ENCODE measurements at places on chromosomes 2 and 18.

DNA sequence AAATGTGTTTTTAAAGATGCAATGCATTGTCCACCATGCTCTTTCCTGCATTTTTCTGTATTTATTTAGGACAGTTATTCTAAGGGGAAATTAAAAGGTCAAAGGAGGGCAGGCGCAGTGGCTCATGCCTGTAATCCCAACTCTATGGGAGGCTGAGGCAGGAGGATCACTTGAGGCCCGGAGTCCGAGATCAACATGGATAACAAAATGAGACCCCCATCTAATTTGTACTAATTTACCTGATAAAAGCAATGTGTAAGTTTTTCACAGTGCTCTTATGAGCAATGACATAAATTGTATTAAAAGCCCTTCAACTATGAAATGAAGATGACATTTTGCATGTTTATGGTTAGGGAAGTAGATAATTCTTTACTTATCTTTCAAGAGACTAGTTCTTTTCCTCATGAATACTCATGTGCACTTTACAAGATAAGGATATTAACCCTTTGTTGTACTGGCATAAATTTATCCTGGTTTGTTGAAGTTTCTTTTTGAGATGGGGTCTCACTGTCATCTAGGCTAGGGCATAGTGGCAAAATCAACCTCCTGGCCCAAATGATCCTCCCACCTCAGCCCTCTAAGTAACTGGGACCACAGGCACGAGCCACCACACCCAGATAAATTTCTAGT, 9.7 kb downstream of the HSBP1L1 start:
- no peak for DNase-seq

DNA sequence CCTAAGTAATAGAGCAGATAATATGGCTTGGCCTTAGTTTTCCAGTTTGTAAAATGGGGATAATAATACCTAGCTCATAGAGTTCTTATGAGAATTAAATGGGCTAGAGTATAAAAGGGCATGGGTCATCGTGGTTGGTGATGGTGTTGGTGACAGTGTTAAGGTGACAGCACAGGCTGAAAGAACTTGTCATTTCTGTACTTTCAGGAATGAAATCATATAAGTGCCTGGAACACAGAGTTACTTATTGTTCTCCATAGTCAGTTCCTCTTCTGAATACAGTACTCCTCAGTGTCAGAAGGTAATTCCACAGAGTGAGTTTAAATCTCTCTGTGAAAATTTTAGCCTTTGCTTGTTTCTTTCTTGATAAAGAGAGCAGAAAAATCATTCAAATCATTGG, 42.4 kb downstream of the KIF5C start:
- no peak for DNase-seq

DNA sequence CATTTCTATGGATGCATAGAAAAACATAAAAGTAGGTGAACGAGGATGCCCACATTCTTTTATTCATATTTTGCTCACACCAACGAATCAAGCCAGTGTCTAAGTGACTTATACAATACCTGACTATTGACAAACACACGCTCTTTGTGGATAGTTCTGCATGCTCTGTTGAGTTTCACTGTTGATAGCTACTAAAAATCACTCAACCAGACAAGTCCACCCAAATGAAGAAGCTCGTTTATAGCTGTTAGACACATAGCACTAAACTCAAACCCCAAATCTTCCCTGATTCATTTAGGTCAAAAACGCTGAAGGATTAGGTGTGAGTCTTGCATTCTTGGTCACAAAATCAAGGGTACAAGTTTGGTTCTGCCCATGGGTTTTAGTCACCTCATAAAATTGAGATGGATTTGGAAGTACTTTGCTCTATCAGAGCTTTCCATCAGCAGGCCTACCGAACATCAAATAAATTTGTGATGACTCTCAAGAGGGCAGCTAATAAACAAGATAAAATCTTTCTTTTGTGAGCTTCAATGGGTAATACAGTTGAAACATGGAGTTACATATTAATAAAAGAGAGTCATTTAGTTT, 92.7 kb upstream of the ETAA1 start:
- no peak for DNase-seq

GRCh38 chr2:228698963-228699362, 517.5 kb upstream of the SPHKAP start:
- DNase-seq: no peak

DNA sequence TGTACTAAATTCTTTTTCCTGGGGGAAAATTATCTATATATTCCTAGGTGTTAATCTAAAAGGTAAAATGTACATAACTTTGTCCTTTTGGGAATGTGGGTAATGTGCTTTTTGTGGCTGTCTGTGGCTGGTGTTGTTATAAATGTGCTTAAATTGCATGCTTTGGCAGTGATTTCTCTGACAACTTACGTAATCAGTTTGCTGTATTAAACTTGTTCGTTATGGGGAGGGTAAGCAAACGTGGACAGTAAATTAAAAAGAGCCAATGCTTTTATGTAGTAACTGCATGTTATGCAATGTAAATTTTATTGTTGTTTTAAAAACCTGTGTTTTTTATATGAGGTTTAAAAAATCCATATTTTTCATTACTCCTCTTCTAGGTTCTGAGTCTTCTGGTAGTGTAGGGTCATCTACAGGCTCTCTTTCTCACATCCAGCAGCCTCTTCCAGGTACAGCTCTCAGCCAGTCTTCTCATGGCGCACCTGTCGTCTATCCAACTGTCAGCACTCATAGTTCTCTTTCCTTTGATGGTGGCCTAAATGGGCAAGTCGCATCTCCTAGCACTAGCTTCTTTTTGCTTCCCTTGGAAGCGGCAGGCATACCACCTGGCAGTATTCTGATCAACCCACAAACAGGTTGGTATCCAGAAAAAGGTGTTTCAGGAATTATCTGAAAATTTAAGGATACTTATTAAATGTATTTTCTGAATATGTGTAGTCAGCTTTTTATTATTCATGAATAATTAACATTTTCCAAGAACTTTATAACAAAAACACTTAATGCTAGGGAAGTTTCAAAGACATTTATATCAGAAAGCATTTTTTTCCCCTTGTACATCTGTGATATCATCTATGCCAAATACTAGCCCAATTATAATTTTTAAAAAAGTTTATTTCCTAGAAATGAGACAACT, 100.2 kb upstream of the UBXN4 start:
- no peak for DNase-seq

DNA sequence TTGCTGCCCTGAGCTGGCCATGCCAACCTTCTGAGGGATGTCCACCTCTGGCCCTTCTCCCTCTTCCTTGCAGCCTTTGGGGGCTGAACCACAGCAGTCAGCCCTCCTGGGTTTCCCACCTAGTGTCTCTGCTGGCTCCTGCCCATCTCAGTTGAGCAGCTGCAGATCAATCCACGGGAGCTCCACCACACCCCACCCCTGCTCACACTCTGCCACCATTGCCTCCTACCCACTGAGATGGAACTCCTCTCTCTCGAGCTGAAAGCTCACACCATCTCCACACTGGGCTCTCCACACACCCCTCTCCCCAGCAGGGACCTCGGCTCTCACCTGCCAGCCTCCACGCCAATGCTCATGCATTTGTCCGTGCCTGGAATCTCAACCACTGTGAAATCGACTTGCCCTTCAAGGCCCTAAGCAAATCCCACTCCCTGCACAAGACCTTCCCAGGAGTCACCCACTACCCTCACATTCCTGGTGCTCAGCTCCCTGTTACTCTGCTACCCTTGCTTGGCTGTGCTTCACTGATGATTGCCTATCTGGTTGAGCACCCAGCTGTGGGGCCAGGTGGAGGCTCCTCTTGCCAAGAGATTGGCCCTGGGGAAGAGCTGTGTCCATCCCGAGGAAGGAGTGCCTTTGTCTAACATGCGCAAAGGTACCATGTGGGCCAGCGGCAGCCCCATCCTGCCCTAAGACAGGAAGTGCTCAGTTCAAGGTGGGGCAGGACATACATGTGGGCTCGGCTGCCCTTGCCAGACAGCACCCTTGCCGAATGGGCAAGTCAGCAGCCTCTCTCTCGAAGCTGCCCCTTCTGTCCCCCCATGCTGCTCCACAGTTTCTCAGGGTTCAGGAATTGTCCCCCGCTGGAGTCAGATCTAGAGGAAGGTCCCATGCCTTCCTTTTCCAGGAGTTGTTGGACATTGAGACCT, 208.7 kb downstream of the CYP26B1 start:
- DNase-seq: no peak

DNA sequence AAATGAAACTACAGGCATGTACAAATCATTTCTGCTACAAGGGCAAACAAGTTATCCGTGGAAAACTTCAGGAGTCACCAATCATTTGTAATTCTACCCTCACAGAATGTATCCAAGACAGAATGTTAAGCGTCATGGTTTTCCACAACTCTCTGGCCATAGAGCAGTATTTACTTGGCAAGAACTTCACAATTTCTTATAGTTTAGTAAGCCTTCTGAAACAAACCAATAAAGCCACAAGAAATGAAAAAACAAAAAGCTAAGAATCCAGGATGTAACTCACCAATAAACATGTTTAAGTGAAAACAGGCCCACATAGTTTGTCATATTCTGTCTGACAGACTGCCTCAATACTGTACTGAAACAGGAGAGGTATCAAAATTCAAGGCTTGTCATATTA, 70.3 kb downstream of the LNPK start:
- DNase-seq: no peak

DNA sequence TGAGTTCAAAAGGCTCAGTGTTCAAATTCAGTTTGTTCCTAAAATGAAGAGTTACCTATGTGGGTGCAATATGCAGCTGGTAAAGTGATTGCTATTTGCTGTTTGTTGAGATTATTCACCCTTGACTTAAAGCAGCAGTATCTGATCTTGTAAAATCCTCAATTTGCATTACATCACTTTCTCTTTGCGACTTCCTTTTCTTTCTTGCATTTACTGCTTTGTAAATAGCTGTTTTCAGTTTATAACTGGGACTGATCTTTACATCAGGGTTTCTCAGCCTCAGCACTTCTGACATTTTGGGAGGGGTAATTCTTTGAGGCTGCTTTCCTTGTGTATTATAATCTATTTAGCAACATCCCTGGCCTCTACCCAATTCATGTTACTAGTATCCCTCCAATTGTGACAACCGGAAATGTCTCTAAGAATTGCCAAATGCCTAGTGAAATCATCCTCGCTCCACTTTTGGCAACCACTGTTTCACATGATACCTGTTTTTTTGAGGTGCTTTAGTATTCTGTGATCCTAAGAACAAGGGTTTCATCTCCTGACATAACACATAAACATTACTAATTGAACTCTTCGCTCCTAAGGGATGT, 12.1 kb upstream of the ERCC3 start:
- DNase-seq: no peak

DNA sequence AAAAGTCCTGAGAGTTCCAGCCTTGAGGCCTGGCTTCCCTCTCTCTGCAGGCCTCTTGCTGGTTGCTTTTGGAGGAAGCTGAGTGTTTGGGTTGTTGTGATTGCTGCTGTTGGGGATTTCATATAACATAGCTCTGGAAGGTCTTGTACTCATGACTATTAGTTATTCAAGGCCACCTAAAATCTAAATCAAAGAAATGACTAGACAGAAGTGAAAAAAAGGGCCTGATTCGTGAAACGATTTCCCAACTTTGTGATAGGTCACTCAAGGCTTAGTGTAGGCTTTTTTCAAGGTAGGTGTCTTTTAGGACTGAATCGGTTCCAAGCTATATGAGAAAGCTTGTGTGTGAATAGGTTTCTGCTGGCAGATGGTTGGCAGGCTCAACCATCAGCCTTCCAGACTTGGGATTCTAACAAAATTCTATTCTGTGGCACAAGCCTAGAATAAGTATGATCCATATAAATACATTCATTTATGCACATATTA, 164.4 kb downstream of the FMNL2 start:
- DNase-seq: no peak

GRCh38 chr18:22223254-22223964, 54.0 kb downstream of the GATA6 start:
- DNase-seq: peak; percentile 89

GRCh38 chr2:130834091-130834930, 2.4 kb upstream of the ARHGEF4 start:
- DNase-seq: no peak

DNA sequence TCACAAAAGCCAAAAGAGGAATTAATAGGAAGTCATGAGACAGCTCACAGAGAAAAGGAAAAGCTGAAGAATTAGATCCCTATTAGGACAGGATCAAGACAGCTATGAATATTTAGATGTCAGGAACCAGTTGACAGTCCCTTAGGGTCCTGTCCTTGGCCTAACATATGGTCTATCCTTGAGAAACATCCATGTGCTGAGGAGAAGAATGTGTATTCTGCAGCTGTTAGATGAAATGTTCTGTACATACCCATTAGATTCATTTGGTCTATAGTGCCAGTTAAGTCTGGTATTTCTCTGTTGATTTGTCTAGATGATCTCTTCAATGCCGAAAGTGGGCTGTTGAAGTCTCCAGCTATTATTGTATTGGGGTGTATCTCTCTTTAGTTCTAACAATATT, 37.6 kb upstream of the SLC40A1 start:
- DNase-seq: no peak

- no peak for DNase-seq
Measured at GRCh38 chr2:238914648-238915015, 66.7 kb downstream of the TWIST2 start.

GRCh38 chr2:186590759-186591505, 1.1 kb downstream of the ITGAV start:
- DNase-seq: peak; percentile 29

- no peak for DNase-seq
Measured at GRCh38 chr2:26269571-26270158, 24.9 kb downstream of the HADHB start.

DNA sequence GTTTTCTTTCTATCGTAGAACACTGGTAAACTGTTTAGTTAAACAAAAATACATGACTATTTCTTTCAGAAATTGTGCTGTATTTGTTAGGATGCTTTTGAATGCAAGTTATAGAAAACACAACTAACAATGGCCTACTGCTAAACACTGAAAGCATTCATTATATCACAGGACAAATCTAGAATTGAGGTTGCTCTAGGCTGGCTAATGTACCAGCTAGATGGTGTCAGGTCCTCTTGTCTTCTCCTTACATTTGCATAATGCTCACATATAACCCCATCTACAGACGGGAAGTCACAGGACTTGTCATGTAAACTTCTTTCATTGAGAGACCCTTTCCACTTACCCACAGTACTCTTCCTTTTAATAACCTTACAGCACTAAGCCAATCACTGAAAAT, 586.8 kb downstream of the DSC3 start:
- no peak for DNase-seq

- DNase-seq: no peak
Measured at GRCh38 chr2:150555611-150556356, 68.3 kb upstream of the RND3 start.

DNA sequence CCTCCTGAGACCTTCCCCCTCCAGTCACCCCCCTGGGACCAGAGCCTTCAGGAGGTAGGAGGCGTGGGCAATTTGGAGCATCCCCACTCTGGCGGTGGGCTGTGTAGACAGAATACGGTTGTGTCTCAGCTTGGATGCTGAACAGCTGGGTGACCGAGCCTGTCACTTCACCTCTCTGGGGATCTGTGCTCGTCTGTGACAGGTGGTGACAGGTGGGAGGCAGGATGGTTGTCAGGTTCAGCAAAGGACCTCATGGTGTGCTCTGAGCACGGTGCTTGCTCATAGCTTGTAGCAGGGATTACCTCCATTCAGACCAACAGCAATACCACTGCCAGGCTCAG, 186.5 kb upstream of the HS6ST1 start:
- no peak for DNase-seq
